ENCODE measurements at places on chromosomes 3 and 15.

DNA sequence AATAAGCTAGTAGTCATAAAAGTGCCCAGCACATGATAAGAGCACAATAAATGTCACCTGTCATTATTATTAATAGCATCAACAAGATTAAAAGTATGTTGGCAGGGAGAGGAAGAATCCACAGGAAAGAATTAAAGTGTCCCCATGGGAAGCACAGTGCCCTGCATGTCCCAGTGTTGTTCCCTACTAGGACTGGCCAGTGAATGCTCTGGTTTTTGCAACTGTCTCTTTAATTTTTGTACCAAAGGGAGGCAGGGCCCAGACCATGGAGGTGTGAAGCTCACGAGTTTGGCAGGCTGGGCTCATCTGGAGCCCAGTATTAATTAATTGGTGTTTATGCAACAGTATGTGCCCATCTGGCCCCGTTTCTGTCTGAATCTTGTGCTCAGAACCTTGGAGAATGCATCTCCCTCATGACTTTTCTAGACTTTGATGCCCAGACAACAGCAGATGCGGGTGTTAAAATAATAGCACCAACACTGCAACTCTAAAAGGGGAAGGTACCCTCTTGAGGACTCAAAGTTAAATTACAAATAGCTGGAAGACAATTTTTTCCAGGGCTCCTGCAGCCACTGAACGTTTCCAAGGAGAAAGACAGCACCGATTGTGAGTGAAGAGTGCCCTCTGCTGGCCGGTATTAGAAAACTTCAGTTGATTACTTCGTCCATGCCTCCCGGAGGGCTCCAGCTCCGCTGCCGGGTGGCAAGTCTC lies 71.9 kb upstream of the SPATA12 start:
- peak; percentile 71 for DNase-seq

DNA sequence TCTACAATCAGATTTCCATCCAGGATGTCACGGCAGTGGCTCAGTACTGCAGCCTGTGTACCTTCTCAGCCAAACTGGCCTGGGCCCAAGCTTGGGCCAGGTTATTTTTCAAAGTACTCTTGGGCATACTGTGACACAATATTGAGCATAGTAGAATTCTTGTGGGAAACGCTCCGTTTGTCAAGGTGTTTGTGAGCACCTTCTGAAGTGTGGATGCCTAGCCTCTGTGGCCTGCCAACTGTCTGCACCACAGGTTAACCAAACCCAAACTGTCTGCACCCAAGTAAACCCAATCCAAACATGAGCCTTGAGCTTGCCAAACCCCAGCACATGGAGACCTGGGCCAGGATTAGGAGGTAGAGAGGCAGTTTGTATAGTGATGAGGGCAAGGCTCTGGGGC lies 25.4 kb downstream of the CTDSPL start:
- DNase-seq, result no peak

DNA sequence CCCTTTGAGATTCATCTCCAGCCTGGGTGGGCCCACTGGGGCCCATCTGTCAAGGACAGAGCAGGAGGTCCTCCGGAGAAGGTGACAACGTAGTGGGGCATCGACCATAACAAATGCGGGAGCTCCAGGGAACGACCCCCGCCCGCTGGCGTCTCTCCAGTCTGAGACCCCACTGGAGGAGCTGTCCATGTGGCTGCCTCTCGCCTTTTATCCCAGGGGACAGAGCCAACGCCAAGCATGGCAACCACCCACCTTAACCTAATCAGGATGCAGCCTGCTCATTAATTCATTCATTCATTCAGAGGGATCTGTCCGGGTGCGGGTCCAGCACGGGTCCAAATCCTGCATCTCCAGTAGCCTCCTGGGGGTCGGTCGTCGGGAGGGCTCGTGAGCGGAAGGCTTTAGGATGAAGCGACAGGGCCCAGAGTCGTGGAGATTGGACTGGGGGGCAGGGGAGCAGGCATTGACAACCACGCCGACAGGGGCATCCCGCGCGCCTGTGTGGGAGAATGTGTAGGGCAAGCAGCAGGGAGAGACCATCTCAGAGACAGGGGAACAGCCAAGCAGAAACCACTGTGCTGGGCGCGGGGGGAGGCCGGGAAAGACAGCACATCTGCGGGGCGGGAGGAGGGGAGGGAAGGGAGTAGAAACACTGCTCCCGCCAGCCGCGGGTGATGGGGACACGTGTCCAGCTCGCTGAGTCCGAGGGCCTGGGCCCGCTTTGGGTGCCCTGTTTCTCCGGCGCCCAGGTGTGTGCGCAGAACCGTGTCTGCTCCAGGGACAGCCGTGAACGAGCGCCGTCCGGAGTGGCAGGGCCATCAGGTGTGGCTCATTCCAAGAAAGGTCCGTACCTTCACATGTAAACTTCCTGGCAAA lies 1.9 kb downstream of the PIGZ start:
- no peak for DNase-seq

DNA sequence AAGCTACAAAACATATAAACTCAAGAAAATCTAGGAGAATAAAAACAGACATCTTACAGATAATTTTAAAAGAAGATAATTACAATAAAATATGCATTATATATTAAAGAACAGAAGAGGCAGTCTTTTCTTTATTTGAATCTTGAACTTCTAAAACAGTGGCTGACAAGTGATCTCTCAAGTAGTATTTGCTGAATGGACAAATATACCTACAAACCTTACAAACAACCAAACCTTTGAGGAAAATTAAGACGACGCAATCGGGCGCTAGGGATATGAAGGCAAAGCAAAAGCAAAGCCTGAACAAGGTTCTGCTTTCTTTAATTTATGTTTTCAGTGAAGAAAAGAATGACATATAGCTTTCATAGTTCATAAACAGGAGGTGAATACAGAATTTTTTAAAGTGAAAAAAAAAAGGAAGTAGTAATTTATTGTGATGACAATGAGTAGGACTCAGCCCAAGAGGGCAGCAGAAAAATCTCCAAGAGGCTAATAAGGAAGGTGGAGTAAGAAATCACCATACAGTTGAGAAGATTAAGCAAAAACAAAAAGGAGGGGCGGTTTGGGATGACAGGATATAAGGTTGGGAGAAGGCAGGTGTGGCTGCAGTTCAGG lies 347.8 kb downstream of the TBC1D5 start:
- DNase-seq, result no peak

DNA sequence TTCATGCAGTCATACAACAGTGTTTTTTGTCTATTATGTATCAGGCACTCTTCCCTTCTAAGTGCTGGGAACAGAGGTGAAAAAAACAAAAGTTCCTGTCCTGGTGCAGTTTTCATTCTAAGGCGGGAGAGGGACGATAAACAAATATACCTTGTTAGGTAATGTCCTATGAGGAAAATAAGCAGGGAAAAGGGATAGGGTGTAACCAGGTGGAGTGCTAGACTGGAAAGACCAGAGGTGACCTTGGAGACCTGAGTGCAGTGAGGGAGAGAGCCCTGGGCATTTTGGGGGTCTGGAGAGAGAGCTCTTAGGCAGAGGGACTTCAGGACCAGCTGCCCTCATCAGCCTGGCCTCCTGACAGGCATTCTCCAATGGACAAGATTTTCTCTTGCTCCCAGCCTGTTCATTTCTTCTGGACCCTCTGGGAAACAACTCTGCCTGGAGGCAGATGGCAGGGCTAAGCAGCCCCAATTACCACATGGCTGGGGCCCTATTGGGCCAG lies 97.2 kb upstream of the TJP1 start:
- DNase-seq, result no peak

- peak; percentile 73 for DNase-seq
These were observed 3.4 kb upstream of the DZIP1L start for GRCh38 chr3:138118612-138119422.
